ENCODE measurements at places on chromosomes 5 and 9.

DNA sequence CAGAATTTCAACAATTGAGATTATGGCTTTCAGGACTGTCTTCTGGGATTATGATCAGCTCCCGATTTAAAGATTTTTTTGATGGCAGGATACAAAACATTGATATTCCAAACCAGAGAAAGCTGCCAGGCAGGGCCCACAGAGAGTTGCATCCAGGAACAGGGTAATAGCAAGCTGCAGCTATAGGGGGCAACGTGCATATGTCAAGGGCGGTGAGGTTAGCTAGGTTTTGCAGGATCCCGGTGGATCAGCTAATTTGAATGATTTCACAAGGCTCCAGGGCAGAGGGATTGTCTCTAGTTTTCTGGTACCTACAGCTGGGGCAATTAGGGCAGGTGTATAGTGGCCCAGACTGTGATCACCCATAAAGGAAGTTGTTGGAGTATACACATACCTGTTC is 339.4 kb downstream of the CHSY3 start:
- DNase-seq, result no peak

- no peak for DNase-seq
Observed at GRCh38 chr5:89948977-89949376, 460.6 kb downstream of the CETN3 start.

DNA sequence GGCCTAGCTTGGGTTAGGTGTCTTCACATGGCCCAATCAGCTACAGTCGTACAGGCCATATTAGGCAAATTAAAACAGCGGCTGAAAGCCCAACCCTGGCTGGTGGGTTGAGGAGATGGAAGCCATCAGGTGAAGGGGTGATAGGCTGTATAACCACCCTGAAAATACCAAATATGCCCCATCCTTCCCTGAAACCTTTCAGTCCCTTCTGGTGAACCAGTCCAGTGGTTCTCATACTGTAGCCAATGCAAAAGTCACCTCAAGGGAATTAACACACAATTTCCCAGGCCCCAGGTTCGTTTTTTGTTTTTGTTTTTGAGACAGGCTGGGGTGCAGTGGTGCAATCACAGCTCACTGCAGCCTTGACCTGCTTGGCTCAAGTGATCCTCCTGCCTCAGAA is 19.8 kb upstream of the KCNV2 start:
- no peak for DNase-seq

DNA sequence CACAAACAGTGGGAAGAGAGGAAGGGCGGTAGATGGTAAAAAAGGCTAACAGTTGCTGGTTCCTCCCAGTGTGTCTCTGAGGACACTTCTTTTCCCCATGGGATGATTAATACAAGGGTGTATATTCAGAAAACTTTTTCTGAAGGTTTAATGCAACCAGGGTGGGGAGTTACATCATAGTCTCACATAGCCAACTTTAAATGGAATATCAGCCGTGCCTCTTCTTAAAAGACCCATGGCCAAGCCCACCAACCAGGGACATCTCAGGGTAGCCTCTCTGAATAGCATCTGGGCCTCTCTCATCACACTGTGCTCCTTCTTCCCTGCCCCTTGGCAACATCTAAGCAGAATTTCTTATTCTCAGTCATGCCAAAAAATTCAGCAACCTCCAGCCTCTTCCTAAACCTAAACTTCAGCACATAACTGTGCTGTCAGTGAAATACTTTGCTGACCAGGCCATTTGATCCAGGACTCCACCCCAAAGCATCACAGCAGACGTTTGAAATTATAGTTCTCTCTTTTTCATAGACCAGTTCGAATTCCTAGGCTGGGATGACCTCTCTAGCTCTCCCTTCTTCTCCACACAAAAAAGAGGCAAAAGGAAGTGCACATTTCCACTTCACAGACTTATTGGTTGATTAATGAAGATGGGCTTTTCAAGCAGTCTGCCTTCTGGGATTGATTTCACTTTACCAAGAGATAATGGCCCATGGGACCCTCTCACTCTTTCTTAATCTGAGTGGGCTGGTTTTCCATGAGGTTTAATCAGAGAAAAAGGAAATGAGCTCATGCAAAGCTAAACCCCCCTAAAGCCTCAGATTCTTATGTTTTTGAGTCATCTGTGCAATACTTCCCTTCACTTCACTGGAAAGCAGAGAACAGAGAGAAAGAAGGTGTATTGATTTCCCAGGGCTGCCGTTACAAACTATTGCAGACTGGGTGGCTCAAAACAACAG is 85.1 kb upstream of the RAI14 start:
- no peak for DNase-seq

GRCh38 chr5:61339764-61340163 is 7.7 kb downstream of the ZSWIM6 start:
- no peak for DNase-seq

DNA sequence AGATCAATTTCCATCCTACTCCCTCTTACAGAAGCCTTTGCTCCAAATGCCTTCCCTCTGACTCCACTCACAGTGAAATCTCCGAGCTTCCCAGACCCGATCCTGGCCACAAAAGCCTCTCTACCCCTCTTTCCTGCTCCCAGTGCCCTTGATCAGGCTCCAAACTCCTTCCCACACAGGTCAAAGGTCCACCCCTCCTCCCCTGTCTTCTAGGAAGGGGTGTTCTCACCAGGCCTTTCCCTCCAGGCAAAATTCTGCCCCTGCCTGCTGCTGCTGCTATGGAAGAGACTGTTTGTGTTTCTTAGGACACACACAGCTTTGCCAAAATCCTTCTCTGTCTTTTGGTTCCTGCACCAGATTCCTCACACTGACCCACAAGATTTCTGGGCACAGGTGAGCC is 85.8 kb upstream of the ALDH1A1 start:
- DNase-seq, result no peak

- no peak for DNase-seq
Observed at GRCh38 chr5:73506459-73506955, 8.3 kb downstream of the BTF3 start.

DNA sequence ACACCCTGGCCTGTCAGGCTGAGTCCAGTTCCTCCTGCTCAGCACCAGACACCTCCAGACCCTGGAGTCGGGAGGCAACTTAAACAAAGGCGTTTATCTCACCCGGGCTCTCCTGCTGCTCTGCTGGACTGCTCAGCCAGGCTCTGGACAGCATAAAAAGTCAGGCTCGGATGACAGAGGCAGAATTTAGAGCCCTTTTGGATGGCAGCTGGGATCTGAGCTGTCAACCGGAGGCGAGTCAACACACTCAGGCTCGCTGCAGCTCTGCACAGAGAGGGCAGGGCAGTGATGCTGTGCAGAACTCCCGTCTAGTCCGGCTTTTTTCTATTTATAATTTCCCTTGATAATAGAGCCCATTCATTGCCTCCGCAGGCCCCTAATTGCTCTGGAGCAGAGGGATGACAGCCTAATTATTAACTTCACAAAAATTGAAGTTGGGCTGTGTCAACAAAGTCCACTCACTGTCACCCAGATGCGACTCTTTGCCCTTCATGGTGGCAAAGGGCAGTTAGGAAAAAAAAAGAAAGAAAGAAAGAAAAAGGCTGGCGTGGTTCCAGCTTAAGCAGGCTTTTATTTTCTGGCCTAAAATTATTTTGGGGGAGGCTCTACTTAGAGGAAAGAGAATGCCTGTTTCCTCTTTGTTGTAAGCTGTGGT is 37.6 kb downstream of the STC2 start:
- no peak for DNase-seq

DNA sequence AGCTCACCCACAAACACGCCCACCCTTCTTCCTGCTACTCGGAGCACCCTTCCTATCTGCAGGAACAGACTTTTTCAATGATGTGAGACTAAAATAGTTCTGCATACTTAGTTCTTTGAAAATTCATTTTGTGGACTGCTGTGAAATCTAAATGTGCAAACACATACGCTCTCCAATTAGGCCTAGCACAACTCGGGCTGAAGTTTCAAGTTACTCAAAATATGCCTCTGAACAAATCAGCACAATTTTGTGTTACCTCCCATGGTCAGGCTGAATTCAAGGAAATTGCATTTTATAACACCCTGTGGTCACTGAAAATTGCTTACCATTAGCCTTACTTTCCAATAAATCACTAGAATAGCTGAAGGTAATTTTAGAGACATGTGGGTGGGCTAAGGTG is 323.8 kb upstream of the ADCY2 start:
- DNase-seq, result no peak

- DNase-seq, result no peak
Observed at GRCh38 chr5:118007262-118007661, 981.1 kb downstream of the DTWD2 start.

- no peak for DNase-seq
Observed at GRCh38 chr5:128537221-128537999, 635 bp downstream of the FBN2 start.

GRCh38 chr5:154712518-154713437 is 42.4 kb upstream of the LARP1 start:
- DNase-seq, result no peak

- DNase-seq, result no peak
Observed at GRCh38 chr9:93978551-93978950, 23.4 kb upstream of the BARX1 start.

DNA sequence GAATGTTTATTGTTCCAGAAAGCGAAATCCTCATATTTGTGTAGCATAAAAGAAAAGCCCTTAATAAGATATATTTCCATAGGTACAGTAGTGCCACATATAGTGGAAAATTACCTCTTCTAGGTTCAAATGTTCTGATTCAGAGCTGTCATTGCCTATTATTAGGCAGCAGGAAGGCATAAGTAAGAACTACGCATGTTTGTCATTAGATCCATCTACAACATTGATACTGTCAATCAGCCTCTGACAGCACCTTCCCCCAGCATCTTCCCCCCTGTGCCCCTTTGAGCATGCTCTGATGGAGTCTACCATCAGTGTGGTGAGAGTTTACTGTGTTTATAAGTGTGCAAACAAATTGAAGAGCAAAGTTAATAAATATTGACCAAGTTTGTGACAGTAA is 816.1 kb downstream of the TLE4 start:
- DNase-seq, result no peak

DNA sequence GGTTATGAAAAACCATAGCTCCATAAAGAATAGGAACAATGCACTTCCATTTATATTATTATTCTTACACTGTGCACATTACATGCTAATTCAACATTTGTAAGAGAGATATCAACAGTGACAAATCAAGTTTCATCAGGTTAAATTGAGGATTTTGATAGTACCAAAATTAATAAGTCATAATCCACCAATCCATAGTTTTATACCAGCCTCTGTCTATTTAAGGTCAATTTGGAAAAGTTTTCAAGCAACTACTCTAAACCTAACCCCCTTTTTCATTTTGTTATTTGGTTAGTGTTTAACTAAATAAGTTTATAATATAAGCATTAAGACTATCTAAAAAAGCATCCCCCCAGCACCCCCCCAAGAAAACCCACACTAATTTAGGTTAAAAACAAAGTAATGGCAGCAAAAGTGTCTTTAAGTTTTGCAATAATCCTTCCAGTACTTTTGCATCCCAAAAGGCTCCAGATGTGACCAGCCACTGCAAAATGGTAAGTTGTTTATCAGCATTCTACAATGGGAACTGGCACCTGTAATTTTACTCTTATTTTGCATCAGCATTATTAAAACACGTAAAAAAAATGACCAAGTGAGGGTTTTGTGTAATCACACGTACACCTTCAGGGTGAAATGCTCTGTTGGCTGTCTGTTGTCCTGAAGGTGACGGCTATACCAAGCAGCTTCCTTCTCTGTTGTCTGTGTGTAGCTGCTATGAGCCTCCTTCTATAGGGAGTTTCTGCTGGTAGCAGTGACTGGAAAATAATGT is 36.8 kb upstream of the SSBP2 start:
- no peak for DNase-seq

DNA sequence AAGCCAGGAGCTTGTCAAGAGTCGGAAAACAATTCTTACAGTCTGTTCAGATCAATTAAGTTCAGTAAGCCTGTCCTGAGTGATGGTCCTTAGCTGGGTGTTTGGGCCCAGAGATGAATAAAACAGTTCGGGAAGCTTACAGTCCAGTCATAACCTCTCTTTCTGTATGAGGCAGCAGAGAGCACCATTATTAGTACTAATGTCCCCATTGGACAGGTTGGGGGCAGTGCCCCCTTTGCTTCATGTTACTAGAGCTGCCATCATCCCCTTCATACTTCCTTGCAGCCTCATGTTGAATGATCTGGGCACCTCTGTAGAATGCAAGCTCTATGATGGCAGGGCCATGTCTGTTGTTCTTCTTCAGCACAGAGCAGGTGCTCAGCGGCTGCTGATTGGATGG is 9.8 kb downstream of the DOCK2 start:
- DNase-seq, result no peak

- no peak for DNase-seq
Observed at GRCh38 chr5:158966716-158967115, 133.0 kb downstream of the EBF1 start.

GRCh38 chr5:14400085-14400484 is 181.5 kb upstream of the OTULINL start:
- DNase-seq, result no peak

- DNase-seq, result no peak
Observed at GRCh38 chr5:103842936-103843335, 280.3 kb upstream of the NUDT12 start.

DNA sequence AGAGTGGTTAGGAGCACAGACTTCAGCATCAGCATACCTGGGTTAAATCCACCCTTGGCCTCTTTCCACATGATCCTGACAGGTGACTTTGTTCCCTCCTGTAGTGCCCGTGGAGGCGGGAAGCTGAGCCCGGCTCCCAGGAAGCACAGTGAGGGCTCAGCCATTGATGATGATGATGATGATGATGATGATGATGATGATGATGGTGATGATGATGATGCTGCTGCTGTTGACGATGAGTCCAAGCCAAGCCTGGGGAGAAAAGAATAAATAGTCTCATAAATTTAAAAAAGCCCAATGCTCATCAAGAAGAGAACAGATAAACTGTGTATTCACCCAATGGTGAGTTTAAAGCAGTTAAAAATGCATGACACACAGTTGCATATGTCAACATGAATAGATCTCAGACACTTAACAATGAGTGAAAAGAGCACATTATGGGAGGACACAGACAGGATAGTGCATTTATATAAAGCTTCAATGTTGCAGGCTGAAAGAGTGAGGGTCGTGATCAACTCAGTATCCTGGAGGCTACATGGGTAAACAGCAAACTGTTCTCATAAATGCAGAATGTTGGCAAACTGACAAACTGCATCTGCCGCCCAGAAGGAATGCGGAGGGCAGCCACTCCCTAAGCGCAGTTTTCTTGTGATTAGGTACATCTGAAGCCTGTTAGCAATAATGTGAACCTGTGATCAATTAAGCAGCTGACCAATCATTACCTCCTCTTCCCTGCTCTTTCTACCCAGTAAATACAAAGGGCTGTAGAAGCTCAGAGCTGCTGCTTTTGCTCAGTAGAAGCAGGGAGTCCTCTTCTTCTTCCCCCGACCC is 11.7 kb upstream of the CFAP157 start:
- no peak for DNase-seq

GRCh38 chr5:169880012-169880663 is 100.2 kb downstream of the INSYN2B start:
- no peak for DNase-seq

DNA sequence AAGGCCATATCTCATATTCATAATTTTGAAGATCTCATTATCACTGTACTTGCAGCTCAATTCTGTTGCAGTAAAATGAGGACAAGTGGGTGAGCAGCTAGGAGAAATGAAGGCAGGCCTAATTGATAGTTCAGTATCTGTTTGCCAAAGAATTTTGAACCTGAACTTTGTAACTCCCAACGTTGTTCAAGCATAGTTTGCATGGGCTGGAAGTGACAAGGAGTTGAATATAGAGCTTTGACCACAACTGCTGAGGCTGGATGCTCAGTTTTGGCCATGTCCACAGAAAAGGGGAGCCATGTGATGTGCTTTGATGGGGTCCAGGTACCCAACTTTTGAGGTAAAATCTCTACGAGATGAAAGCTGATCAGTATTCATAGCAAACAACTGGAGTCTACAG is 177.5 kb downstream of the NXNL2 start:
- DNase-seq, result no peak

- no peak for DNase-seq
Observed at GRCh38 chr5:40440746-40441145, 239.0 kb upstream of the PTGER4 start.

GRCh38 chr5:126277762-126278161 is 145.4 kb upstream of the GRAMD2B start:
- DNase-seq, result no peak

All from hematopoietic multipotent progenitor cell treated with erythropoietin and hydrocortisone succinate and interleukin-3 and kit ligand, for 15 days (in vitro differentiated cells).